ENCODE measurements at places on chromosomes 7 and 10.

DNA sequence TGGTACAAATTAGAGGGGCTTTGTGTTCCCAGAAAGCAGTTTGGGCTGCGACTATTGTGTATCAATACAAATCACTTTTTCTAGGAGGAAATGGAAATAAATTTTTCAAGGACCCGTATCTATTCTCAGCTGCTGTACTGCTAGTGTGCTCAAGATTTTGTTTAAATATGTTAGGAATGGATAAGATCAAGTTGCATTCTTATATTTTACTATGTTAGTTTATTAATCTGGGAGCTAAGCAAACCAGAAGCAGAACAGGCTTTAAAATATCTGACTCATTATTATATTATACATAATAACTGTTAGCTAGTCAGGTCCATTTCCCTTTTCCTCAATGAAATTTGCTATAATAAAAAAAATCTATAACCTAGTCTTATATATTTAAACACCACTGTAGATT lies 11.1 kb upstream of the GLCCI1 start:
- no peak for DNase-seq

DNA sequence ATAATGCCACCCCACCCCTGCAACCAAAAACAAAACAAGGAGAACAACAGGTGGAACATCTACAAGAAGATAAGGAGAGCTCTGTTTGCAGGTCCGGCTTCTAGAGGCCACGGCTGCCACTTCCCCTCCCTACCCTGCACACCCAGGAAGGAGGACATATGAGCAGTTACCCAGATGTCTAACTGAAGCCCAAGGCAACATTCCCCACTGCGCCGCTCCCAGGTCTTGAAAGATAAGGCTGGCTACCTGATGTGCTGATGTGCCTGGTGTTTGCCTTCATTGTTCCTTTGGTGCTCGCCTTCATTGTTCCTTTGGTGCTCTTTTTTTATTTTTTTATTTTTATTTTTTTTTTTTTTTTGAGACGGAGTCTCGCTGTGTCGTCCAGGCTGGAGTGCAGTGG lies 21.0 kb downstream of the HPS6 start:
- no peak for DNase-seq

DNA sequence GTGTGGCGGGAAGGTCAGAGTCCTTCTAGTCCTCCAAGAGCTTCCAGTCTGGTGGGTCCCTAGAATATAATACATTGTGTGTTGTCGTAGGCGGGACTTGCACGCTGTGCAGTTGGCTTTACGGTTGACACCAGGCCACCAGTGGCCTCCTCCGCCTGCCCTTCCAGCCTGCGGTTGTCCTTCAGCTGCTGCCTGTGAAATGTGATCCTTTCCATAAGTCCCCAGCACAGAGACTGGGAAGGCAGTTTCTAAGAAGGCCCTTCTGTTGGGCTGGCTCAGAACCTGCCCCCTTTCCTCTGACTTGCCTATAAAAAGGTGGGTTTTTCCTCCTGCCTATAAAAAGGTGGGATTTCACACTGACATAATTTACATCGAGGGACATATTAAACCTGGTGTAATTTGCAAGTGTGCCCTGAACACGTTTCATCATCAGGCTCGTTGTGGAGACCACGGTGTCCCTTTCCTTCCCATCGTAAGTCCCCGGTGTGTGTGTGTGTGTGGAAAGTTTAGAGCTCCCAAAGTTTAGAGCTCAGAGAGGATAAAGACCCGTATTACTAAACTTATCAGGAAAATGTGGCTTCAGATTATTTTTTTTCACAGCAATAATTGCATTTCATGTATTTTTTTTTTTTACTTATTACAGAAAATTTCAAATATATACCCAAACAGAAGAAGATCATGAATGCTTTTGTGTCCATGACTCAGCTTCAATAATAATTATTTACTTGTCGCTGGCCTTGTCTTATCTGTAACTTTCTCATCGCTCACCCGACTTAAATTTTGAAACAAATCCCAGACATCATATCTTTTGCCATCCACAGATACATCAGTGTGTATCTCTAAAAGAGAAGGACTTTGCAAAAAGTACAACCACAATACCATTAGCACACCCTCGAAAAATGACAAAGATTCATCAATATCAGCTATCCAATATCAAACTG lies 45.1 kb downstream of the CUX1 start:
- DNase-seq = no peak

DNA sequence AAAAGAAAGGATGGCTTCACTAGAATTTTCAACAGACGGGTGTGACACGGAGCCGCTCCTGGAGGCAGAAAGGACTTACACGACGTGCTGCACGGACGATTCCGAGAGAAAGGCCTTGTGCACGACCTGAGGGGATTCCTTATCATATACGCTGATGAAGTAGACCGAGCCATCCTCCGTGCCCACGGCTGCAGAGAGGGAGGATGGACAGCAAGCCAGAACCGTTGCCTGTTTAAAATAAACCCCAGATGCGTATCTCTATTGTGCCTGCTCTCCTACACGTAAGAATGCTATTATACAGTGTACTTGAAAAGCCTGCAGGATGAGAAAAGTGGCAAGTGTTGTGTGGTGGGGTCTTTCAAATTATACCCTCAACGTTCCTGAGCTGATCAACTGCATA lies 38.4 kb downstream of the CFAP43 start:
- DNase-seq = no peak

DNA sequence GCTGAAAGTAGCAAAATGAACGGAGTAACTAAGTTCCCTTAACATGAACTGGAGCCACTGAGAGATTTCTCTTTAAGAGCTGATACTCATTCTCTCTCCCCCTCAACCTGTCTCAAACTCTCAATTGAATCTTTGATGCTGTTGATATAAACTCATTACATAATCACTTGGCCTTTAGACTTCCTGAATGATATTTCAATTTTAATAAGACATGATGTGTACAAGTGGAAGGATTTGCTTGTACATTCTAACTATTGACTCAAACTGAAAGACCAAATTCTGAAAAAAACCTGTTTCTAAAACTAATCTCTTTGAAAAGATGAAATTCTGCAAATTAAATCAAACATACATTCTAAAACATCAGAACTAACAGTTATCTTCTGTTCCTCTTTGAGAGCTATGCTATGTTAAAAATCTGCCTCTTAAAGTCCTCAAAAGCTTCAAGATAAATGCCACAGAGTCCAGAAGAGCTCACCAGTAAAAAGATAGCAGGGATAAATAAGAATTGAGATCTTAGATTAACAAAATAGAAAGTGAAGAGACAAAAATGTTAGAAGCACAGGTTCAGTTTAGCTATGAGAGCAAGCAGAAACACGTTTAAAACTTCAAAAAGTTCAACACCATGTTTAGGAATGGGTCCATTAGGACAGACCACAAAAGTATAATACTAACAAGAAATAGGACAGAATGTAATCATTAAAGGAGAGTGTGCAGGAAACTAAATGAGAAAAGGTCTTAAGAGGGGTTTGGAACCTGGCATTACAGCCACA lies 46.1 kb downstream of the TNPO3 start:
- DNase-seq = no peak

DNA sequence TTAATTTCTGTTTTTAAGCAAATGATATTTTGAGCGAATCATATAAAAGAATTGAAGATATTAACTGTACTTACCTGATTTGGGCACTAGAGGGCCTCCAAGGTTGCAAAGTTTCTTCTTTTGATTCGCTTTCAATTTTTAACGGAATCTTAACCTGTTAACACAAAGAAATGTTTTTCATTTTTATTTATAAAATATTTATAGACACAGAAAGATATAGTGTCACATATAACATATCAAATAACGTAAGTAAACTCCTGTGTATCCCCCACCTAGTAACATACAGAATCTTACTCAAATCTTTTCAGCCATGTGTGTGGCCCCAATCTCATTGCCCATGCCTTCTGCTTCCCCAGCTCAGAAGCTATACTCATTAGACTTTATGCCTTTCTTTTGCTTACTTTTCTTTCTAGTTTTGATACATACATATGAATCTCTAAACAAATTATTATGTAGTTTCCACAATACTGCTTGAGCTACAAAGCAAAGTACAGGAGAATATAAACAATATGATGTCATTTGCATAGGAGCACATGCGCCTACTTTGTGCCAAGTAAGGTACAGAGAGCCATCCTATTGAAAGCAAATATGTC lies 49.5 kb upstream of the ZPBP start:
- no peak for DNase-seq

GRCh38 chr7:38309555-38309954 lies 36.1 kb upstream of the TARP start:
- DNase-seq = no peak

Data from NCI-H1417 treated with DMSO at 0.1 percent for 48 hours (cell line).